ENCODE measurements at places on chromosomes 6 and 20. TPM values are rescaled to one million over a fixed set of nuclear protein-coding genes. Genes with fewer than 3 reads are reported as not detected.

Gene TUBB2B
- total RNA-seq = 6.3 TPM

Gene GPR63
- total RNA-seq = not detected

Gene SFTA2
- not detected for total RNA-seq

Gene TBP
- 12.6 TPM for total RNA-seq

Gene RAB44
- total RNA-seq = 0.32 TPM
